ENCODE measurements at places on chromosomes 2 and 18. TPM values are rescaled to one million over a fixed set of nuclear protein-coding genes. Genes with fewer than 3 reads are reported as not detected.

The CCDC68 gene
- 2.6 TPM for total RNA-seq

GRCh38 chr2:191901031-191901430 is 54.1 kb upstream of the CAVIN2 start:
- no peak for DNase-seq

The POTEF gene
- not detected for total RNA-seq

The APOB gene
- total RNA-seq = not detected

The CHRNG gene
- not detected for total RNA-seq

The SP140L gene
- total RNA-seq = 2.8 TPM

DNA sequence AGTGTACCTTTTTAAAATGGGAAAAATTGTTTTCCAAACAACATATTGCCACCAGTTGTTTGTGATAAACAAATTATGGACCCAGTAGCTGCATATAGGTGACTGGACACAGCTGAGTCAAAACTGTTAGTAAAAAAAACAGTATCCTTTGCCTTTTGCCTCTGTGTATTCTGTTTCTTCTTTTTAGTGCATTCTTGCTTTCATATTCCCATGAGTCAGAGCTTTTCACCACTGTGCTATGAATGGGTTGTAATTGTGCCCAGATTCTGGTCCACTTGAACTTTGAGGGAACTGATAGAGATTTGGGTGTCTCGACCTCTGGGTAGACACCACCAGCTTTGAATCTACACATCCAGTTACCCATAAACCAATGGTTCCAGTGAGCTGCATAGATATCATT is 1441.9 kb upstream of the ZEB2 start:
- DNase-seq = no peak

- DNase-seq = peak; percentile 31
These were observed 113.1 kb upstream of the SP3 start for GRCh38 chr2:174078275-174078674.

Measured in PC-3 (cell line).